Stimulated activated CD4-positive, alpha-beta T cell treated with anti-CD3 and anti-CD28 coated beads, Interleukin-2, amount 100 ng/mL, for 4 hours (primary cell): ENCODE measurements at places on chromosomes 1 and 21.

- no peak for DNase-seq
Measured at GRCh38 chr1:201349092-201349491, 28.4 kb downstream of the TNNT2 start.

DNA sequence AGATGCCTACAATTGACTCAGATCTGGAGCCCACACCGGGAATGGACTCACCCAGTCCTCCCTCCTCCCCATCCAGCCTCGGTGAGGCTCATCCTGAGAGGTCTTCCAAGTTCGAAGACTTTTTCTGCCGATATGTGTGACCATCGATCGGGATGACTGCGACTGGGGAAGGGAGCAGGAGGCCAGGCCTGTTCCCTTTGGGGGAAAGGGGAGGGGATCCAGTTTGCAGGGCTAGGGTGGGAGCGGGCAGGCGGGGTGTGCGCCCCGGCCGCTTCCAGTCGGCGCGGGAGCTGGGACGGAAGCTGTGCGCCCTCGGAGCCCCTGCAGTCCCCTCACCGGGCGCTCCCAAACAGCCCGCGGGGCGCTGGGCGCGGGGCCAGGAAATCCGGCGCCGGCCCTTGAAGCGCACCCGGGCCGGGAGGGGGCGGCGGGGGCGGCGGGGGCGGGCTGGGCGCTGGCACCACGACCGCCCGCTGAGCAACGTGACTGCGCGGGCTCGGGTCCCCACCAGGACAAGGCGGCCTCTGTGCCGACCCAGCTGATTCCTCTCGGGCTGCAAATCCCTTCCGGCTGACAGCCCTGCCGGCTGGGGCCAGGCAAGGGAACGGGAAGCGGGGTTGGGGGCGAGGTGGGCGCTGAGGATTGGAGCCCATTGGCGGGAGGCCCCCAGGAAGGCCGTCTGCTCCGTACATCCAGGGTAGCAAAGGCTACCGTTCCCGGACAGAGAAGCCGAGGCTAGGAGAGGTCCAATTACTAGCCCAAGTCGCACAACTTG lies 103.9 kb downstream of the EBNA1BP2 start:
- DNase-seq, result no peak

- DNase-seq, result no peak
Measured at GRCh38 chr1:202227053-202227672, 33.6 kb downstream of the LGR6 start.

GRCh38 chr1:184806296-184806721 lies 51.7 kb upstream of the EDEM3 start:
- no peak for DNase-seq

GRCh38 chr1:177569476-177569875 lies 398.7 kb downstream of the BRINP2 start:
- DNase-seq, result no peak

DNA sequence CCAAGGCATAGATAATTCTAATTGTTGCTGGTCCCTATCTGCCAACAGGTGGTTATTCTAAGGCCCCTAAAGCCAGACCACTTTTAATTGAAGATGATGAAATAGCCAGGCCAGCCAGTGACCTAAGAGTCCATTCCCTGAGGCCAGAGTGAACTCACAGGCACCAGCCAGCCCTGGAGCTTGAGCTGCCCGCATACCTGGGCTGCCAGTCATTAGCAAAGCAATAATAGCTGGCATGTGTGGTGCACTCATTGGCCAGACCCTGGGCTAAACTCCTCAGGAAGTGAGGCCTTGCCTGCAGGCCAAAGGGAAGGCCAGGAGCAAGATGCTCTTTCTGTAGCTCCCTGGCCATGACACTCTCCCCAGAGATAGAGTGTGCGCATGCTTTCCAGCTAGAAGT lies 180.4 kb upstream of the KLHDC7A start:
- no peak for DNase-seq

DNA sequence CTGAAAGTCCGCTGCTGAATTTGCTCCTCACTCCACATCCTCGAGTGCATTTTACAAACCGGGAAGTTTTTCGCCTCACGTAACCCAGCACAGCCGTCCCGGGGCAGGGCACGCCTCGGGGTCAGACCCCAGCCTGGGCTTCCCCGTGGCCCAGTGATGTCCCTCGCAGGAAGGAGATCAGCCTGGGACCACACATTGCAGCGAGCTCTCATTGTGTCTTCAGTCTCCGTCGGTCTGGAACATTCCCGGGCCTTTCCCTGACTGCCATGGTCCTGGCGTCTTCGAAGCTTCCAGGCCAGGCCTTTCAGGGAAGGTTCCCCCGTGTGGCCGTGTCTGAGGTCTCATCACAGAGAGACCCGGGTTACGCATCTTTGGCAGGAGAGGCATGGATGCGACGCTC lies 43.5 kb downstream of the MORN1 start:
- DNase-seq, result no peak

GRCh38 chr1:245873068-245873467 lies 634.0 kb downstream of the SMYD3 start:
- no peak for DNase-seq

GRCh38 chr1:78737241-78737640 lies 87.6 kb downstream of the IFI44 start:
- no peak for DNase-seq

DNA sequence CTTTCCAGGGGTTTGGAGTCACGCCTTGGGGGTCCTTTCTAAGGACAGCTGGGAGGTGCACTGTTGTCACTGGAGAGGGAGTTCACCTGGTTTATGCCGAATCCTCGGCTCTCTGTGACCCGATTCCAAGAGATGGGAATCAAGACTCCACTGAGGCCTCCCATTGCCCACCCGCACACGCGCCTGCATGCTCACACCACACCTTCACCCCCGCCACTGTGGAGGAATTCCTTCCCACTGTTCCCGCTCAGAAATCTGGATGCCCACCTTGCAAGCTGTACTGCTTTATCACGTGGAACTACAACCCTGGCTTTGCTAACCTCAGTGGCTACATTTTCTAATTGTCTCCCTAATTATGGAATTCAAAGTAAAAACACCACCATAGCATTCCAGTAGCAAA lies 29.2 kb downstream of the PGBD5 start:
- no peak for DNase-seq

GRCh38 chr1:147377263-147378246 lies 135.1 kb downstream of the CHD1L start:
- DNase-seq, result no peak

DNA sequence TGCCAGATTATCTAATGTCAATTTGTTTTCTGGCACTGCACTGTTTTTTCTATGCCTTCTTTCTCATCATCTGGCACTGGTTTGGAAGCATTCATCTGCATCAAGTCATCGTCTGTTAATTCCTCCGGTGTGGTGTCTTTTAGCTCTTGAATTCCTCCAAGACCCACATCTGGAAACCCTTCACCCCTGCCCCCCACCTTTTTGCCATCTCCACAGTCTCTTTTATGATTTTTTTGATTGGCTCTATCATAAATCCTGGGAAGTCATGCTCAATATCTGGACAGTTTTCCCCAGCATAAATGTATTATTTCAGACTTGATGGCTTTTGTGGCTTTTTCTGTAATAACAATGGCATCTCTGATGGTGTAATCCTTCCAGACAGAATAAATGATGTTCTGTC lies 10.4 kb upstream of the KCNK1 start:
- no peak for DNase-seq

DNA sequence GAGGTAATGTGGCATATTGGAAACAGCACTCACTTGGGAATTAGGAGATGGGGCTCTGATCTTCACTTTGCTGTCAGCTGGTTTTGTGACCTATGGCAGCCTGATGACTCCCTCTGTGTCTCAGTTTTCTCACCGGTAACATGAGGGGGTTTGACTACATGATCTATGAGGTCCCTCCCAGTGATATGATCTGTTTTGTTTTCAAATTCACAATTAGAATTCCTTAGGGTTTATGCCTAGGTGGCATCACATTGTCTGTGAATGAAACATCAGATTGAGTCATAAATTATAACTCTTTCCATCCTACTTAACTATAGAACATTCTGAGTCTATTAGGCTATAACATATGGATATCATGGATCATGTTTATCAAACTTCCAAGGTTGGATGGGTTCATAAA lies 386.6 kb downstream of the PTBP2 start:
- DNase-seq, result no peak

DNA sequence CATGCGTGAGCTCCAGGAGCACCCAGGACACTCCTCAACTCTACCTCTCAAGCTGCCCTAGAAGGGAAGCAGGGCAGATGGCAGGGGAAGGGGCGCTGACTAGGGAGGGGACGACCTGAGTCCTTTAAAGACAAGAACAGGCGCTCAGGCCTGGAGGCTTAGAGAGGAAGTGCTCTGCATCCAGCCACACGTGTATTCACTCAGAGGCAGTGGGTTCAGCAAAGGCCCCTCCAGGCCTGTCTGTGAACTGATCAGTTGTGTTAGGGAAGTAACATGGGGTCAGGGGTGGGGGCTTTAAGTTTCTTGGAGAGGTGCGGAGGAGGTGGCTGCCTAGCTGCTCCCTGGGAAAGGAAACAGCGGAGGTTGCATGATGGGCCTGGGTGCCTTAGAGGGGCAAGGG lies 37.1 kb upstream of the ARF1 start:
- no peak for DNase-seq

- no peak for DNase-seq
Measured at GRCh38 chr1:229147072-229147471, 123.8 kb upstream of the RAB4A start.
